A549 treated with Mapracorat at 1 μM for 4 hours (cell line): ENCODE measurements at places on chromosomes 4 and X. TPM values are rescaled to one million over a fixed set of nuclear protein-coding genes. Genes with fewer than 3 reads are reported as not detected.

Gene ADAMTS3
- 0.02 to 0.14 TPM in 2 of 5 replicates, not detected in the others for total RNA-seq

Gene GLRA2
- not detected in 5 replicates for total RNA-seq

Gene PRR32
- not detected in 5 replicates for total RNA-seq

Gene CXCL13
- not detected in 5 replicates for total RNA-seq

Gene ARX
- total RNA-seq, result 0.34 to 0.59 TPM (median 0.48 TPM) in 5 replicates

Gene NKX6-1
- 0.27 to 0.63 TPM (median 0.35 TPM) in 5 replicates for total RNA-seq

Gene BCORL1
- 7.2 to 12.3 TPM (median 10.0 TPM) in 5 replicates for total RNA-seq

Gene NWD2
- not detected in 5 replicates for total RNA-seq

Gene CLDN22
- total RNA-seq, result not detected in 5 replicates

Gene COL4A5
- total RNA-seq, result 9.1 to 12.9 TPM (median 11.7 TPM) in 5 replicates

Gene CRMP1
- total RNA-seq, result 3.4 to 3.7 TPM (median 3.5 TPM) in 5 replicates

Gene KCNIP4
- not detected in 5 replicates for total RNA-seq

Gene TEX11
- not detected in 5 replicates for total RNA-seq

Gene SPARCL1
- not detected in 5 replicates for total RNA-seq

Gene CCDC110
- 0.34 TPM in 1 of 5 replicates, not detected in the others for total RNA-seq

Gene FAM9A
- not detected in 5 replicates for total RNA-seq

Gene CT45A10
- total RNA-seq, result 0.22 TPM in 2 of 5 replicates, not detected in the others

Gene ADH7
- not detected in 5 replicates for total RNA-seq

Gene IL2
- not detected in 5 replicates for total RNA-seq

Gene TENM3
- 0.86 to 1.9 TPM (median 1.5 TPM) in 5 replicates for total RNA-seq

Gene TMPRSS11B
- not detected in 5 replicates for total RNA-seq

Gene HDAC6
- 25.3 to 31.5 TPM (median 27.3 TPM) in 5 replicates for total RNA-seq

Gene CT45A5
- not detected in 5 replicates for total RNA-seq

Gene AMOT
- total RNA-seq, result 0.02 to 0.04 TPM in 2 of 5 replicates, not detected in the others

Gene IQSEC2
- total RNA-seq, result 32.3 to 46.4 TPM (median 40.4 TPM) in 5 replicates

Gene NAP1L3
- total RNA-seq, result 0.26 to 0.64 TPM (median 0.31 TPM) in 5 replicates

Gene LPAR4
- not detected in 5 replicates for total RNA-seq

Gene NLRP2B
- not detected in 5 replicates for total RNA-seq

Gene EVC
- total RNA-seq, result 7.7 to 12.2 TPM (median 10.2 TPM) in 5 replicates

Gene HPGD
- 67.5 to 80.4 TPM (median 78.1 TPM) in 5 replicates for total RNA-seq

Gene HEPH
- total RNA-seq, result not detected in 5 replicates

Gene CEP44
- total RNA-seq, result 3.6 to 6.7 TPM (median 5.0 TPM) in 5 replicates

Gene NCAPG
- total RNA-seq, result 22.1 to 28.9 TPM (median 26.7 TPM) in 5 replicates

Gene TRIML1
- not detected in 5 replicates for total RNA-seq

Gene ABLIM2
- 4.4 to 9.4 TPM (median 6.4 TPM) in 5 replicates for total RNA-seq

Gene COL25A1
- total RNA-seq, result not detected in 5 replicates

Gene TMEM192
- 6.8 to 8.7 TPM (median 7.7 TPM) in 5 replicates for total RNA-seq

Gene PNMA6F
- total RNA-seq, result not detected in 5 replicates

Gene CXorf51B
- not detected in 5 replicates for total RNA-seq

Gene STOX2
- total RNA-seq, result 2.0 to 3.7 TPM (median 2.3 TPM) in 5 replicates
